Occipital lobe (tissue), 3 donors: ENCODE measurements at places on chromosomes 5 and 9. TPM values are rescaled to one million over a fixed set of nuclear protein-coding genes. Genes with fewer than 3 reads are reported as not detected.

Gene FOXI1
- not detected for total RNA-seq

Gene ZNF366
- 0.94 TPM for total RNA-seq

Gene ELL2
- total RNA-seq, result 35.6 TPM

DNA sequence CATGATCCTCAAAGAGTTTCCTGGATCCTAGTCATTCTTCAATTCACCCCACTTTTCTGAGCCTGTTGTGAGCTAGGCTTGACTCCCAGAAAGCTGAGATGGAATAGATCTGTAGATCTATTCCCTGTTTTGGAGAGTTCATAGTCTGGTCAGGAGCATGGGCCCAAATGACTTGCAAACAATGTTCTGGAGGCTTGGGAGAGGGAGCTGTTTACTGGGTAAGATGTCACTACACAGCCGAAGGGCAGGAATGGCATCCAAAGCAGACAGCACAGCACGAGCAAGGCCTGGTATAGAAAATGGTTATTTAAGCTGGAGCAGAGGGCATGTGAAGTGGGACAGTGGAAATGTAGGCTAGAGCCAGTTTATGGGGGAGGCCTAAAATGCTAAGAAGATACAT lies 152.5 kb upstream of the ALDH1B1 start:
- no peak for DNase-seq

DNA sequence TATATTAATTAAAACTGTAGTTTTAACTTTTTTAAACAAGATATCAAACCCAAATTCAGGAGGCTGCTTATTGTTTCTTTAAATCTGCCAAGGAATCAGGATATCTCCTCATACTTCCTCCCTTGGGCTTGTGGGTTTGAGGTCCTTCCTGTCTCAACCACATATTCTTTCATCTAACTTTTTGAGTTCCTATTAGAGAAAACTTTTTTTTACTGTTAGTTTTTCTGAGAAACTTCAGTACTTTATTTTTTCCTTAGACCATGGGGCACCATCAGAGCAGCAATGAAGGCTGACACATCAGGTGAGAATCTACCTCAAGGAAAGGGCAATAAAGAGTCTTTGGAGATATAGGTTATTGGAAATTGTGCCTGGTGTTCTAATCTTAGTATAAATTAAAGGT lies 56.7 kb downstream of the TSSK1B start:
- no peak for DNase-seq

- no peak for DNase-seq
These were observed 31.1 kb upstream of the PPP3R2 start for GRCh38 chr9:101625876-101626275.

GRCh38 chr5:61283471-61283870 lies 48.6 kb upstream of the ZSWIM6 start:
- DNase-seq, result no peak

- DNase-seq, result no peak
These were observed 138.6 kb downstream of the SMARCA2 start for GRCh38 chr9:2153630-2154217.

DNA sequence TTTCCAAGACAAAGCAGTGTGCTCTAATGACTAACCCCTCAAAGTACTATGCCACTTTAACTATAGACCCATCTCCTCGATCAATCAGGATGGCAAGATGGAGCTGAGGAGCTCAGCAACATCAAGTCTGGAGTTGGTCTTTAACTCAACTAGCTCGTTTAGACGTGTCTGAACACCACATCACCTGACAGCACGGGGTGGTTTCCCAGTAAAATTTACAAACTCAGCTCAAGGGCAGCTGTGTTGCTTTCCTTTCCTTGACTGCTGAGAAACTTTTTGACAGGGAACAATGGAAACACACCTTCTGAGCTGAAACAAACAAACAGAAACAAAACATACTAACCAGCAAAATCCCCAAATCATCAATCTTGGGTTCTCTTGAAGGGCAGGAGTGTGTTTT lies 202.5 kb downstream of the NTRK2 start:
- DNase-seq, result no peak

- no peak for DNase-seq
These were observed 2144.3 kb upstream of the C9orf72 start for GRCh38 chr9:29717631-29718030.

- DNase-seq, result peak; percentile 16
These were observed 153.3 kb downstream of the YIPF5 start for GRCh38 chr5:144017119-144017518.

DNA sequence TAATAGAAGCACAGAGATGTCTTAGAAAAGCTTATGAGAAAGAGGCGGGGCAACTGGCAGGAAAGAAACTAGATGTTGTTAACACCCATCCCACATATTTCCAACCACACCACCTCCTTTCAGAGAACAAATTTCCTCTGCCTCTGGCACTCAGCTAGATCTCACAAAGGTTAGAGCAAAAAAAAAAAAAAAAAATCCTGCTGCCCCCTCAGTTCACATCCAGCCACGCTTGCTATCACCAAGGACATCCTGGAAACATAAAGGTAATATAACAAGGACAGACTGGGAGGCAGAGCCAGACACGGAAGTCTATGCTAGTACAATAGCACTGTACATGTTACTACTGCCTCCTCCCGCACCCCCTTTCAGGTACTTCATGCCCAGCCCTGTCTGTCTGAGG lies 238.0 kb upstream of the PTGER4 start:
- DNase-seq, result no peak

GRCh38 chr9:84756731-84757130 lies 87.2 kb downstream of the NTRK2 start:
- DNase-seq, result no peak

GRCh38 chr9:23658376-23659258 lies 167.4 kb downstream of the ELAVL2 start:
- no peak for DNase-seq

GRCh38 chr5:43033841-43034590 lies 6.1 kb downstream of the ANXA2R start:
- DNase-seq, result no peak

- no peak for DNase-seq
These were observed 151.7 kb upstream of the TAS2R1 start for GRCh38 chr5:9781890-9782289.

DNA sequence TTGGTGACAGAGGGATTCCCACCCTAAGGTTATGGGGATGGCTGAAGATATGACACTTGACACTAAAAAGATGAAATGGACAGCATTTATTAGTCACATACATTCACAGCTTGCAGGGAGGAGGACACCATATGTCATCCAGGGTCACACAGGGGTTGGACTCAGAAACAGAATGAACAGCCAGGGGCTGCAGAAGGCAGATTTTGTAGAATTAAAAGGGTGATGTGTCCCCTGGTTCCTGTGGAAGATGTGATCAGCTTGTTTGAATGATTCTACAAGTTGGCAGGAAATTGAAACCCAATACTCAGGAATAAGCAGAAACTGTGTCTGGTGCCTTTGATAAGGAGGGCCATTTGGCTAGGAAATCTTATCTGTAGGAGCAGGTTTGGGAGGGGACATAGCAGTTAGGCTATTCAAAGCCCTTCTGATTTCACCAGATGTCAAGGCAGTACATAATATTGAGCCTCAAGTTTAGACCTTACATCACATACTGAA lies 102.3 kb upstream of the GRIN3A start:
- DNase-seq, result no peak
